ENCODE measurements at places on chromosomes 6 and 20.
A peak's percentile ranks its signal among the peaks of the same experiment; 100 is the strongest.

- DNase-seq, result no peak
Measured at GRCh38 chr6:155521719-155522118, 66.1 kb upstream of the NOX3 start.

DNA sequence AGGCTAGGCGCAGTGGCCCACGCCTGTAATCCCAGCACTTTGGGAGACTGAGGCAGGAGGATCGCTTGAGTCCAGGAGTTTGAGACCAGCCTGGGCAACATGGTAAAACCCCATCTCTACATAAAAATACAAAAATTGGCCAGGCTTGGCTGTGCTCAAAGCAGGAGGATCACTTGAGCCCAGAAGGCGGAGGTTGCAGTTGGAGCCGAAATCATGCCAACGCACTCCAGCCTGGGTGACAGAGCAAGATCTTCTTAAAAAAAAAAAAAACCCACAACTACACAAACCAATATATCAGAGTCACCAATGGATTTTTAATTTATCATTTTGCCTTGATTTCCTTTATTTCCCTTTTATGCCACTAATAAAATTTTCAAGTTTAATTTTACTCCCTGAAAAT, 9.3 kb downstream of the MAP3K5 start:
- no peak for DNase-seq

- peak; percentile 35 for DNase-seq
Measured at GRCh38 chr6:43297644-43298564, at the start of gene SLC22A7. SLC22A7 (plus strand) TSS chr6:43298260; CDS start chr6:43298359, 99 bp downstream.

DNA sequence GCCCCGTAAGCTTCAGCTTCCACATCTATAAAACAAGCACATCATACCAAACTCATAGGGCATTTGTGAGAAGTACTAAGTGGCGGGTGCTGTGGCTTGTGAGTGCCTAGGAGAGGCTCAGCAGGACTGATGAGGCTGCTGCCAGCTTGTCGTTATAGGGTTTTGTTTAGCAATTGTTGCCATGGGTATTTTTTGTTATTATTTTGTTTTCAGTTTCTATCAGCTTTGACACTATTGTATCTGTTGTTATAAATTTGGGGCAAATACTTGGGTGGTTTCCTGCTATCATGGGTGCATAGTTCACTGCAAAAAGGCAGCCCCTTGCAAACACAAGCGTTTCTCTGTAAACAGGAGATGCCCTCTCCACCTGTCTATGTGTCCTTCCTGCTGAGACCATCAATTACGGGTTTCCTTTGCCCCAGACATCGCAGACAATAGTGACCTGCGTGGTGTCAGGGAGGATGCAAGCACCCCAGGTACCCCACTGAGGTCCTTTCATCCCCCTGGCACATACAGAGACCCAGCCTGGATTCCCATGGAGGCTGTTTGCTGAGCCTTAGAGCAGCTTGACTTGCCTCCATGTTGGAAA, 3.1 kb upstream of the CCDC167 start:
- no peak for DNase-seq
